Activated CD8-positive, alpha-beta memory T cell treated with anti-CD3 and anti-CD28 coated beads for 1 hour (primary cell): ENCODE measurements at places on chromosomes 3 and 15.

DNA sequence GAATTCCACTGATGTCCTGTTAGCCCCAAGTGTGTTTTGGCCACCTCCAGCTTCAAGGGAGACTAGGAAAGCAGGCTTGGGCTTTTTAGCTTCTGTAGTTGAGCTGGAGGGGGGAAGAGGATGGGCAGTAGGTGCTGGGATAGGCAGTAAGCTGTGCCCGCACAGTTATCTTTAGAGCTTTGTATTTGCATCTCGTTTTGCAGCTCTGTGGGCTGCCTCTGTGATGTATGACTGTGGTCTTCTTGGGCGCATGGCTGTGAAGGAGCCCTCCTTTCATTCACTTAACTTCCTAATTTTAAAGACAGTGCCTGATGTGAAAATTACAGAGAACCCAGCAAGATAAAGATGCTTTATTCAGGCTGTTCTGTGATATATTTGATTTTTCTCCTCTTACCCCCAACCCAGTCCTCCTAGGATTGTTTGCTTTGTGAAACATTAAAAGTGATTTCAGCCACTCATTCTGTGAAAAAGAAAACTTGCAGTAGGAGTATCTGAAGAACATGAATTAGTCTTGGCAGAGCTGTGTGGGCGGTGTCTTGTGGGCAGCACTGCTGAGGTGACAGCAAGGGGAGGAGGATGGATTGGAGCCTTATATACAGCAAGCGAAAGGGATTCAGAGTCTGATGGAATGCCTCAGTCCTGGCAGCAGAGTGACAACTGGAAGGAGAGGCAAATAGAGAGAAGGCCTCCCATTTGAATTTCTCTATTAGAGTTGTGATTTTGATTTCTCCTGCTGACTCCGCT is 74.3 kb downstream of the LARS2 start:
- no peak for DNase-seq

DNA sequence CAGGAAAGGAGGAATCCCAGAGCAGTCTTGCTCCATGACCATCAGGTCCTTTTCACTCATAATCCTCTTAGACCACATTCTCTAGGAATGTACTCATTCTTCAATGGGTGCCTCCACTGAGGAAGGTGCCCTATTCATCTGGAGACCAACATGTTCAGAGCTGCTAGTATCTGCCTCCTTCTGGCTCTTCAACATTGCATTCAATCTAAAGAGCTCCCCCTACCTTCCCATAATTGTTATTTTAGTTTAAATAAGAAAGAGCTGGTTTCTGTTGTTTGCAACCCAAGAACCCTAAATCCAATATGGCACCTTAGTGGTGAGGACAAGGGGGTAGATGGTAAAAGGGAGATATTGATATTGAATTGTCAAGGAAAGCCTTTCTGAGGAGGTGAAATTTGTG is 67.6 kb downstream of the SCN11A start:
- no peak for DNase-seq

GRCh38 chr3:32613183-32613582 is 42.5 kb upstream of the DYNC1LI1 start:
- no peak for DNase-seq

DNA sequence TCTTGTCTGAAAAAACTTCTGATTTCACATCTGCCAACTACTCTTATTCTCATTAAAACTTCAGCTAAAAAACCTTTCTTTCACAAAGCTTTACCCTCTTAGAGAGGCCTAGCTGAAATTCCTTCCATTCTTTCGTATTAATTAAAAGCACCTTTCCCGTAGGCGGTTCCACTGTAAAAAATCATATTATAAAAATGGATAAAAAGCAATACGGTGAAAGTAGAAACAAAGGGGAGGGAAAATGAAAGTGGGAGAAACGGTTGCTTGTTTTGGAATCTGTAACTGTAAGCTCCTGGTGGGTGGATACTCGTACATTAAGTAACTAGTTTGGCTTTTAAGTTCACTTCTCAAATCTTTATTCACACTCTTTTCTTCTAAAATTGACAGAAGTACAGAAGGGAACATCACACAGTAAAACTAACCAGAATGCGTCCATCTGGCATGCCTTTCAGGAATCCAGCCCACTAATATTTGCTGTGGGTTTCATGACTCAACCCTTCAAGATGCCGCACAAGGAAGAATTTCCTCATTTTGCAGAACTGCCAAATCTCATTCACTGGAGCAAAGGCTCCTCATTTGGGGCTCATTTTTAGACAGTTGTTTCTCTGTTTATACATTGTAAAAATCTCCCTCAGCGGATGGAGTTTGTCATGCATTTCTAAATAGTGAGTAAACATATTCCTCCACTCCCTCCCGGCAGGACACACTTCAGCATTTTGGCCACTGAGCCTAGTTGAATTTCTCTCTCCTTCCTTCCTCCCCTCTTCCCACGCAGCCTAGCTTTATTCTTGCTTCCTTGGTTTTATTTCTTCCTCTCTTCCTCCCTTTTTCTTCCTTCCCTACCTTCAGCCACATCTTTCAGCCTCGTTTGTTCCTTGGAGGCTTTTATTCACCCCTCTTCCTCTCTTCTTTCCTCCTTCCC is 419.5 kb upstream of the NAALADL2 start:
- no peak for DNase-seq

DNA sequence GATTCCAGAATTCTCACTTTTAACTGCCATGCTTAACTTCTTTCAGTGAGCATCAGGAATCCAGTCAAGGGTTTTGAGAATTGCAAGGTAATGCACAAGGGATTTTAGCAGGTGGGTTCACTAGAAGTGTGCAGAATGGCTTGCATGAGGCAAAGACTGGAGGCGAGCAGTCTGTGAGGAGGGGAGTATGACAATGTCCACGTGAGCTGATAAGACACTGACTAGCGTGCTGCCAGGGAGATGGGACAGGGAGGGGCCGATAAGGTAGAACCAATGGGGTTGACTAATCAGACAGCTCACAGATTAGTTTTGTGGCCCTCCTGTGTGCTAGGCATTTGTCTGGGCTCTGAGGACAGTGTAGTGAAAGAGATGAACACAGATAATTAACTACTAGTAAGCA is 102.0 kb upstream of the DAZL start:
- DNase-seq: no peak

- no peak for DNase-seq
Observed at GRCh38 chr3:17136136-17136721, 251.5 kb downstream of the PLCL2 start.

DNA sequence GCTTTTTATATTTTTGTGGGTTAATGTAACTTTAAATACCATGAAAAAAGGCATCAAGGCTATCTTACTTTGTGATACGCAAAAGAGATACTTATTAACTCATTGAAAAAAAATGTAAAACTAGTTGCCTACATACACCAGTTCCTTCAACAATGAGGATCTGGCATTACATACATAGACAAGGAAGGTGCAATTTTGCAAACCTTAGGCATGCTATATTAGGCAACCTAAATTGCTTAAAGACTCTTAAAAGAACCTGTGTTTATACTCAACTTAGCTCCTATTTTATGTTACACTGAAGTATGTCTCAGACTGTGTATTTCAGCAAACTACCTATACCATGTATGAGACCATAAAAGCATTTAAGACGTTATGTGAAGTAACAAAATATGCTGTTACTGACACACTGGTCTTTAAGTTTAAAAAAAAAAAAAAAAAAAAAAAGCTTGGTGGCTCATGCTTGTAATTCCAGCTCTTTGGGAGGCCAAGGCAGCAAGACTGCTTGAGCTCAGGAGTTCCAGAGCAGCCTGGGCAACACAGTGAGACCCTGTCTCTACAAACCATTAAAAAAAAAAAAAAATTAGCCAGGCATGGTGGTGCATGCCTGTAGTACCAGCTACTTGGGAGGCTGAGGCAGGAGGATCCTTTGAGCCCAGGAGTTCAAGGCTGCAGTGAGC is 9.1 kb downstream of the TASOR start:
- DNase-seq: no peak

DNA sequence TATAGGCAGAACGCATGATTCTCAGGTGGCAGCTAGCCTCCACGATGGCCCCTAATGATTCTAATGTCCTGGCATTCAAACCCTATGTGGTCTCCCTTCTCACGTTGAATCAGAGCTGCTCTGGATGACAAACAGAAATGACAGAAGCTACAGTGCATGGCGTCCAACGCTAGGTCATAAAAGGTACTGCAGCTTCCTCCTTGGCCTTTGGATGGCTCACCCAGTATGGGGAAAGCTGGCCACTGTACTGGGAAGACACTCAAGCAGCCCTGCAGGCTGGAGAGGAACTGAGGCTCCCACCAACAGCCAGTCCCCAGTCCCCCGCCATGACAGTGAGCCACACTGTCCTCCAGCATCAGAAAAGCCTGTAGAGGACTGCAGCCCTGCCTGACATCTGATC is 286.3 kb downstream of the FAM43A start:
- DNase-seq: no peak

DNA sequence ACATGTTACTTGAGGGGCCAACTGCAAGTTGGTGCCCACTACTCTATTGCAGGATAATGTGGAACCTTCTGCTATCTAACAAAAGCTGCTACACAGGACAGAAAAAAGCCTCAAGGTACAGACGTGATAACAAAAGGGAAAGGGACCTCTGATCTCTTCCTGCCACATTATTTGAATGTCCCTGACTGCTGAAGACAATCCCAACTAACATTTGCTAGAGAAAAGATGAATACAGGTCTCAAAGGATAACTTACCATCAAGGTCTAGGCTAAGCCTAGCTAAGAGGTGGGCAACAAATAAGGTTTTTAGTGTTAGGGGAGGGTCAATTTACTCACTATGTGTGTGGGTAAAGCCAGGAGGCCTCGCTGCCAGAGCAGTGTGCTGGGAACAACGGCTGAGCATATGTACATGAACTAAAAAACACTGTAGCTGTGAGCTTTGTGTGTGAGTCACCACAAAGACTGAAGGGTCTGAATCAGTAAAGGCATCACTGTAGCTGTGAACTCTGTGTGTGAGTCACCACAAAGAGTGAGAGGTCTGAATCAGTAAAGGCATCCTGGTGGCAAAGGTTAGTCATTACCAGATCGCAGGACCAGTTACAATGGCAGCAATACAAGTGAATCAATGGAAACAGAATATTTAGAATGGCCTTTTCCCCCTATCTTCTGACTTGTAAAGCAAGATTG is 111.7 kb downstream of the LMLN start:
- peak; percentile 23 for DNase-seq

DNA sequence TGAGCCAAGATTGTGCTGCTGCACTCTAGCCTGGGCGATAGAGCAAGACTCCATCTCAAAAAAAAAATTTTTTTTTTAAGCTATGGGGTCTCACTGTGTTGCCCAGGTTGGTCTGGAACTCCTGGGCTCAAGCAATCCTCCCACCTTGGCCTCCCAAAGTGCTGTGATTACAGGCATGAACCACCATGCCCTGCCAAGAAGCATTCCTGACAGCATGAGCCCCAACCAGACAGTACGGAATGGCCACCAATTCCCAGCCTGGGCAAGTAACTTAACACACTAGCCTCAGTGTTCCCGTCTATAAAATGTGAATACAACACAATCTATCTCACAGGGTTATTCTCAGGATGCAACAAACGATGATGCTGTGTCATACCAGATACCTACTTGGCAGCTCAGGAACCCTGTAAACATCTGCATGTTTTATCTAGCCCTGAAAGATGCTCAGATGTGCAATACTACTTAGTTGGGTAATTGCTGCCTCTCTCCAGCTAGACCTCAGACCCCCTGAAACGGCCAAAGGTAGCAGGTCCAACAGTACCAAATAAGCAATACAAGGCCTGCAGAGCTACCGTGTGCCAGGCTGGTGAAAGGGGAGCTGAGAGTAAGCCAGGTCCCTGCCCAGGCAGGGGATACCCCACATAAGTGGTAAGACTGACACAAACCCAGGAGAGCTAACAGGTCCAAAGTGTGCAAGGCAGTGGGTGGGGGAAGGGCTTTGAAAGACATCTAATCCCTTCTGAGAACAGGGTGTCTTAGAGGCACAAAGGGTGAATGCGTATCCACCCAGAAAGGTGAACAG is 1.9 kb downstream of the TKT start:
- DNase-seq: no peak

DNA sequence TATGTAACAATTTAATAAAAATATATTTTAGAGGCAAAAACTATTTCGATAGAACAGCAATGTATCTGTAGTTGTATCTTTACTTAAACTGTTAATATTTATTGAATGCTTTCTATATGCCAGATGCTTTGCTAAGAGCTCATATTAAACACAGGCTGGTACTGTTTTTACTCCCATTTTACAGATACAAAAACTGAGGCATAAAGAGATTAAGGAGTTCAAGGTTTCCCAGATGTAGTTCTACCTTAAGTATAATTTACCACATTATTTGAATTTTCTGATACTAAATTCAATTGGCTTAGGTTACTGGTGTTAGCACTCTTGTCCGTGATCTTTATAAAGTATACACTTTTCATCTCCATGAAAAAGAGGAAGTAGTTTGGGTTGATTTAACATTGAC is 149.8 kb downstream of the ROBO2 start:
- no peak for DNase-seq

GRCh38 chr3:8938021-8938420 is 25.3 kb downstream of the RAD18 start:
- no peak for DNase-seq

DNA sequence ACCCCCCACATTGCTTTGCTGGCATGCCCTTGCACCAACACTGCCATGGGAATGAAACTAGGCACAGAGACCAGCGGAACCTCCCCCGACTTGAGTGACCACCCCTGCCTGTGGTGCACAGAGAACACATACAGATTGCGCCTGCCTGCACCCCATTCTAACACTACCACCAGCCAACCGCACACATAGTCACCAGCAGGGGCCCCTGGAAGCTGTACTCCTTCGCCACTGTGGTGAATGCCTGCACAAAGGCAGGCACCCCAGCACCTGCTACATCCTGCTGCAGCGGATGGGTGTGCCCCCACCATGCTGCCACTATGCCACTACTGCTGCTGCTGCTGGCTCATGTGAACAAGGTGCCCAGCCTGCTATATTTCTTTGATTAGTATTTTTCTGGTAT is 27.4 kb upstream of the DNAAF4 start:
- no peak for DNase-seq

DNA sequence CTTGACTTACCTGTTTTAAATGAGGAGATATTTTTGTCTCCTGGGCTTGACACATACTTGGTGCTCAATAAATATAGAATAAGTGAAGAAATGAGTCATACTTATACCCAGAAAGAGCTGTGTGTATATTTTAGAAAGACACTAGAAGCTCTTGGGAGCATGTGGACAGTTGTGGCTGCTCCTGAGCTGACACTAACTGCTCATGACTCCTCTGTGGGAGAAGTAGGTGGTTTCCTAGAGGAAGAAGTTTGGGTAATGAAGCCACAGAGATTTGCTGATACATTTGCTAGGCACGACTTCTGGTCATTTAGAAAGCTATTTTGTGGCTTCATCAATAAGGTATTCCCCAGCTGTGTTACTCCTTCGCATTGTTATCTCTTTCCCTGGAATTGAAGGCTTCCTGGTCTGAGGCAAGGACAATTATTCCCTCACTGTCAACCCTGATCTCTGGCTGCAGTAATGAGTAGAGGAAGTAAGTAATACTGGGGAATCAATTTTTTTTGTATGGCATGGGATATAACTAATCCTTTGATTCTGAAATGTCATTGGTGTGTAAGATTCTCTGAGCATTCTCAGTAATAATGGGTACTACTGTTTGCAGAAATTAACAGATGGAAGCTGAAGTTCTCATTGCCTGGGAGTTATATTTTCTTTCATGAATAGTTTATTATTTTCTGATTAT is 79.6 kb upstream of the DCBLD2 start:
- no peak for DNase-seq
